ENCODE measurements at places on chromosomes 2 and 18.

- DNase-seq = no peak
Observed at GRCh38 chr2:207151048-207151447, 14.7 kb downstream of the KLF7 start.

DNA sequence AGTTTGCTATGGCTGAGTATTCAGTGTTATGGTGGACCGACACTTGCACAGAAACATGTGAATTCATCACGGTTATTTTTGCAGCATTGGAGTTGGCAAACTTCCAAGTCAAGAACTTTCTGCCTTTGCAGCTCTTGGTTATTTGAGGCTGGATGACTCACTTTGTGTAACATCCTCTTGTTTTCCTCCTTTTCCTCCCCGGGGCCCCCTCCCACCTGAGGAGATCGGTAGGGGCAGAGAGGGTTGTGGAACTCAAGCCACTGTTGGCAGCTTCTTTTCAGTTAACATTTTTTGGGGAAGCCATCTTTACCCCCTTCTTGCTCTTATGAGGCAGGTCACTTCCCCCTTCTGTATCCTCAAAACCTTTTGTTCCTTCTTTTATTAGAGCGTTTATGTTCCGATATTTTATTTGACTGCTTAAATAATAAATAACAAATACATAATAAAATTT lies 48.6 kb downstream of the DDX1 start:
- peak; percentile 30 for DNase-seq

DNA sequence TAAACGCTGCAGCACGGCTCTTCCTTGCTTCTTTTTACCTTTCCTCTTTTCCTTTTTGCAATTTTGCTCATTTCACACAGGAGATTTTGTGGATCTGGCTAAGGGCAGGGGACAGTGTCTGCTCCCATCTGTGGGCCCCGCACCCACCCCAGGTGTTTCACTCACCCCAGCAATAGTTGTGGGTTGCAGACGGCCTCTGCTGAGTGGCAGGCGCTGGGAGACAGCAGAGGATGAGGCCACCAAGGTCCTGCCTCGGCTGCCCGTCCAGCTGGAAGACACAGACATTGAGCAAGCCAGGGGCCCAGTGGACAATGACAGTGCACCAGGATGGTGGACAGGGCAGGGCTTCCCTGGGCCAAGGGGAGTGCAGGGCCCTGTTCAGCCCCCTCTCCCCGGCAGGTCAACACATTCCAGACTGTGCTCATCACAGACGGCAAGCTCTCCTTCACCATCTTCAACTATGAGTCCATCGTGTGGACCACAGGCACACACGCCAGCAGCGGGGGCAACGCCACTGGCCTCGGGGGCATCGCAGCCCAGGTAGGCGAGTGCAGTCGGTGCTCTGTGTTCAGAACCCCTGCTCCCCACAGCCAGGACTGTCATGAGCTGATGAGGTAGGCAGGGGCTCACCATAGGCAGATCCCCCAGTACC lies 35.0 kb downstream of the SNED1 start:
- DNase-seq = no peak

DNA sequence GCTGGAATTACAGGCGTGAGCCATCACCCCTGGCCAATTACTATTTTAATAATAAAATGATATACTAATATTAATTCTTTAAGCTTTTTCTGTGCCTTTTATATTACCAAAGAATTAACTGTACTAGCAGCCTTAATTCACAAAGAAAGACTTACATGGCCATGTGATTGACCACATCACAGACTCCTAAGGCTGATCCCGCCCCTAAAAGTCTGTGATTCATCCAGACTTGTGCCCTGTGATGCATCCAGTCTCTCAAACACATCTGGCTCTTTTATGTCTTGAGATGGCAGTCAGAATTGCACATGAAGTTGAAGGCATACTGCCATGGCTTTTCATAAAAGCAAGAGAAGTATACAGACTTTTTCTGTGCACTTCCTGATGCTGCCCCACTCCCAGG lies 91.7 kb downstream of the DTNA start:
- peak; percentile 61 for DNase-seq

- no peak for DNase-seq
Observed at GRCh38 chr2:178187861-178188260, 6.5 kb upstream of the OSBPL6 start.

- DNase-seq = no peak
Observed at GRCh38 chr2:71928734-71929481, 218.8 kb downstream of the CYP26B1 start.

DNA sequence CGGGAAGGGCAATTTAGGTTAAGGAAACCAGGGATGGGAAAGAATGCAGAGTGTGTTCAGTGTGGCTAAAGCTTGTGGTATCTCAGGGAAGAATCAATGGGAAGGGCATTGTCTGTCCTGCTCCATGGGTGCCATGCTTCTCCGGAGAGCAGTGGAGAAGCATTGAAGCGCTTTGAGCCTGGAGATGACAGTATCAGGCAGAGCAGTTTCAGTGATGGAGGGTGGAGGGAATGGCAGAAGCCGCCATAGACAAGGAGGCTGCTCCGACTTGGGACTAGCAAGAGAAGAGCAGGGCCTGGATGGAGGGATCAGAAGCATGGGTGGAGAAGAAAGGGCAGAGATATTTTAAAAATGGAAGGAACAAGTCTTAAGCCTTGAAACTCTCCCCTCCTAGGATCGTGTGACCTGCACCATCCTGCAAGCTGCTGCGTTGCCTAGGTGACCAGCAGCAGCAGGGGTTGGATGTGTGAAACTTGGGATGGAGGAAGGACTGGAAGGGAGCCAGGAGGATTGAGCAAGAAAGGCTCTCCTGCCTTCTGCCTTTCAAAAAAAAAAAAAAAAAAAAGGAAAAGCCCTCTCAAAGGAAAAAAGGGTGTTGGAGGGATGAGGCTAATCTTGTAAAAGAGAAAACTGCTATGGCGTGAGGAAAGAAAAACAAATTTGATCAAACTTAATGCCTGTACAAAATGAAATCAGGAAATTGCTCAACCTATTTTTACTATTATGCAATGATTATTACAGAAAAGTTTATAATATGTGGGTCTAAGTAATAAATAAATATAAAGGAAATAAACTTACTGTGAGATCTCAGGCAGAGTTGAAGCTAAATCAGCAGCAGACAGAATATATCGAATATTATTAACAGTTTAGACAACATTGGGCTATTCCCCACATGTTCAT lies 493.8 kb upstream of the NRP2 start:
- DNase-seq = peak; percentile 48

DNA sequence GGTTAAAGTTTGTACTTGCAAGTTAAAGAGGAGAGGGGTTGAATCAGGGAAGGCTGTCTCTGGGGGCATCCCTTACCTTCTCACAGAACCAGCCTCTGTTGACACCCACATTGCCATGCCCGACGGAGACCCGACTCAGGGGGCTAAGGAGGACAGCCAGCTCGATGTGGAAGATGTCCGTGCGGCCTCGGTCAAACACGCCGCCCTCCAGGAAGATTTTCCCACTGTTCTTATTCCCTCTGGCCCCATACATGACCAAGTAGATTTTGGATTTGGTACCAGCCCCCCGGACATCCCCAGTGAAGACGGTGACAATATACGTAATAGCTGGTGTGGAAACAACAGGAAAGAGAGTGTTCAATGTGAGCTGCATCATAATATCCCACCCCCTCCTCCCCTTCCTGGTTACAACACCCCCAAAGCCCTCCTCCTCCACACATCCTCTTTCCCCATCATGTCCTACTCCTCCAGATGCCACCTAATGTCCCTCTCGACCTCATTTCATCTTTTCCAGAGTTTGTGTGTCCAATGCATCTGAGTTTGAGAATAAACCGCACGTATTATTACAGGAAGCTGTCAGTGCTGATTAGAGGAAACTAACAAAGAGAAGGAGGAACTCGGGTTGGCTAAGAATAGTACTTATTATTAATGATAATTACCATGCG lies 55.7 kb downstream of the LOXHD1 start:
- no peak for DNase-seq

DNA sequence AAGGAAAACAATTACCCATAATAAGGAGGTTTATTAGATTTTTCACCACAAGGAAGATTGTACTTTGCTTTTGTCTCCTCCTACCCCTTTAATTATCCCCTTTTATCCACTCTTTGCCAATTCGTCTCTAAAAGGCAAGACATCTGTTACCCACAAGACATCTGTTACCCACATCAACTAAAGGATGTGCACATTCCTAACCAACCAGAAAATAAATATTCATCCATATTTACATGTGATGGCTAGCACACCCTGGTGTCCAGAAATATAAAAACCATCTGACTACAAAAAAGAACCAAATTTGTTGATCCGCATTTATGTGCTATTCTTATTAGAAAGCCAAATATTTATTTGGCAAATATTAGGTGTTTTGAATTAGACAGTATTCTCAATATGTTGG lies 35.7 kb downstream of the ACVR1C start:
- DNase-seq = peak; percentile 14

DNA sequence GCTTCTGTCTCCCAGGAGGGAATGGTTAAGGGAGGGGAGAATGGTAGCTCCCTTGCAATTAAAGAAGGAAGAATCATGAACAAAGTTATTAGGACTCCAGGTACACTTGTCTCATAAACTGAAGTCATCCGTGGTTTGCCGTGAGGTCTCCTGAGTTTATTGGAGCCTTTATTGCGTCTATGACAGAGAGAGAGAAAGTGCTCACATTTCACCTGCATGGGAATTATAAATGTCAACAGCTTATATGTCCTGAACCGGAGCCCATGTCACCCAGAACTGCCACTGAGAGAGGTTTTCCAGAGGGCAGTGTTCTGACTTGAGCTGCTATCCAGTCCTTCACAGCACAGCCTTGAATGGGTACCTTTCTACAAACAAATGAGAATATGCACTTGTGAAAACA lies 104.3 kb downstream of the STPG4 start:
- DNase-seq = no peak

- no peak for DNase-seq
Observed at GRCh38 chr2:65071499-65072180, 15.4 kb downstream of the CEP68 start.

DNA sequence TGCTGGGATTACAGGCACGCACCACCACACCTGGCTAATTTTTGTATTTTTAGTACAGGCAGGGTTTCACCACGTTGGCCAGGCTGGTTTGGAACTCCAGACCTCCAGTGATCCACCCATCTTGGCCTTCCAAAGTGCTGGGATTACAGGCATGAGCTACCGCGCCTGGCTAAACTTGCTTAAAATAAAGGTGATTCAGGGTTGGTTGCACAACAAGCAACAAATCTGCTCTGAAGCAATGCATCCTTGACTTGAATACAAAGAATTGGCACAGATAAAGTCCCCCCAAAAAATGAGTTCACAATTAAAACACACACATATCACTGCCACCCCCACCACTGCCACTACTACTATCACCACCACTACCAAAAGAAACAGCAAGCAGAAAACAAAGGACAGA lies 34.9 kb downstream of the CCDC88A start:
- no peak for DNase-seq

- no peak for DNase-seq
Observed at GRCh38 chr18:58638441-58638840, 9.6 kb upstream of the ALPK2 start.

DNA sequence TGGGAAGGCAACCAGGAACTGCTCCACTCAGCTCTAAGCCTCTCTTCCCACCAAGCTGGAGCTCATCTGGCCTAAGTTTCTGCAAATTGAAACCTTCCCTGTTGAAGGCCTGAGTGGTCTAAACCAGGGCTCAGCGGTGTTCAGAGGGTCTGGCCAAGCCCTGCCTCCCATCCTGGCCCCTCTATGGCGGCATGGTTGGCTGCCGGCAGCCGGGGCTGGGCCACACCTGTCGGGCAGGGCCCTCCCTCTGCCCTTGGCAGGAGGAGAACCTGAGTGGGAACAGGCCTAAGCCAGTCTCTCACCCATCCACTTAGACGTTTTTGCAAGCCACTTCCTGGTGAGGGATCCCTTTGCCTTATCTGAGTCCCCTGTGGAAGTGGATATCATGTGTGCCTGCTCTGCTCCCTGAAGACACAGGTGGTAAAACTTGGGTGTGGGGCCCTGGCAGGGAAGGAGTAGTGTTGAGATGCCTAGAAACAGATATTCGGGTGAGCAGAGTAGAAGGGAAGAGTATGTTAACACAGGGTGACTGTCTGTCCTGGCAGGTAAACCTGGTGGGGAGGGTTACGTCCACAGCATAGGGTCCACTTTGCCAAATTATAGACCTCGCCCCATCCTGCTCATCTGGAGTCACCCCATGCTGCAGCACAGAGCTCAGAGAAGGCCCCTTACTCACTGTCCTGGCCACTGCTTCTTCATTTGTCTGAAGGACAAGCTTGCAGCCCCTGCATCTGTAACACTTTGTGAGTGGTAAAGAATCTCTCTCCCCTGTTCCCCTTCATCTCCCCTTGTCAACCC lies 63.0 kb upstream of the SIX2 start:
- no peak for DNase-seq

GRCh38 chr2:237581751-237582746 lies 8.5 kb downstream of the RAB17 start:
- DNase-seq = peak; percentile 85

DNA sequence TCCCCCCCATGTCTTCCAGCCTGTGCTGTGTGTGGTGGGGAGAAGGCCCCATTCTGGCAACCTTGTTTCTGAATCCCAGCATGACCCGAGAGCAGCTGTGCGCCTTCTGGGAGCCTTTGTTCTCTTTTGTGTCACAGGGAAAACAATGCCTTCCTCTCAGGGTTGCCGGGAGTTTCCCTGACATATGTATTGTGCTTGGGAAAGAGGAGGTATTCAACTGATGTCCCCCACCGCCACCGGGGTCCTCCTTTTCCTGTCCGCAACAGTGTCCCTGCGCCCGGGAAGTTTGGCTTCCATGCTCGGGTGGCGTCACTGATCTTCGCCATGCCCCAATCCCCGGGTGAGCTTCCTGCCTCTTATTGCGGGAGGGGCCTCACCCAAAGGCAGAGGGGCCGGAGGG lies 77.5 kb upstream of the ASB18 start:
- no peak for DNase-seq
